ENCODE measurements at places on chromosomes 16 and 17. TPM values are rescaled to one million over a fixed set of nuclear protein-coding genes. Genes with fewer than 3 reads are reported as not detected.

EFNB3 gene
- total RNA-seq, result under 0.01 TPM

ASPA gene
- 0.13 TPM for total RNA-seq

LPCAT2 gene
- total RNA-seq, result 18.9 TPM

MT4 gene
- not detected for total RNA-seq

ALDH3A1 gene
- total RNA-seq, result 1.1 TPM

RNF222 gene
- not detected for total RNA-seq

CCDC78 gene
- 0.79 TPM for total RNA-seq

FOXL1 gene
- total RNA-seq, result 31.0 TPM

MYH13 gene
- not detected for total RNA-seq

TBC1D26 gene
- total RNA-seq, result not detected

RAC3 gene
- 4.8 TPM for total RNA-seq

HSD17B1 gene
- 1.2 TPM for total RNA-seq

TBC1D3B gene
- total RNA-seq, result 1.1 TPM

TMEM100 gene
- 0.25 TPM for total RNA-seq

Data from aortic smooth muscle cell (primary cell).